AG09319 (cell line): ENCODE measurements at places on chromosomes 2 and 18.

GRCh38 chr2:216236486-216236885 is 127.3 kb downstream of the XRCC5 start:
- DNase-seq = no peak

DNA sequence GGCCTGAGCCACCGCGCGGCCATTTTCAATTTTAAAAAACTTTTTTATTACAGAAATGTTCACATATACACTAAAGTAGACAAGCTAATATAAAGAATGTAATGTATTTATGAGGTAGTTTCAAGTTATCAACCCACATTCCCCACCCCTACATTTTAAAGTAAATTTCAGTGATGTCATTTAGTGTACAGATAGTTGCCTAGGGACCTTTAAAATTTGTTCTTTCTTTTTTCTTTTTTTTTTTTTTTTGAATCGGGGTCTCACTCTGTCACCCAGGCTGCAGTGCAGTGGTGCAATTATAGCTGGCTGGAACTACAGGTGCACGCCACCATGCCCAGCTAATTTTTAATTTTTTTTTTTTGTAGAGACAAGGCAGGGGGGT is 2.6 kb upstream of the LIMS1 start:
- no peak for DNase-seq

- DNase-seq = no peak
Observed at GRCh38 chr2:216827073-216827720, 32.7 kb downstream of the TNP1 start.

GRCh38 chr2:193990868-193991267 is 1666.2 kb upstream of the SLC39A10 start:
- DNase-seq = no peak

- DNase-seq = no peak
Observed at GRCh38 chr2:98730053-98730706, 752 bp downstream of the MGAT4A start.

GRCh38 chr18:66209656-66210055 is 394.2 kb downstream of the CDH19 start:
- DNase-seq = no peak
